ENCODE measurements at places on chromosomes 1 and 21. TPM values are rescaled to one million over a fixed set of nuclear protein-coding genes. Genes with fewer than 3 reads are reported as not detected.

GRCh38 chr21:37866027-37866426 lies 50.2 kb downstream of the KCNJ6 start:
- no peak for DNase-seq
- H3K27ac ChIP-seq: no peak overlapping the region
- peaks cover 13% of the 10 kb centered on the region for H3K4me1 ChIP-seq
- peaks cover 8% of the 10 kb centered on the region for H3K27me3 ChIP-seq
- H3K4me3 ChIP-seq: no peak overlapping the region

GRCh38 chr1:111234866-111235265 lies 7.4 kb downstream of the CHI3L2 start:
- no peaks in the 10 kb centered on the region for H3K36me3 ChIP-seq
- no peak overlapping the region for H3K4me3 ChIP-seq
- H3K27ac ChIP-seq: no peak overlapping the region
- H3K27me3 ChIP-seq: no peaks in the 10 kb centered on the region
- no peak for DNase-seq
- H3K4me1 ChIP-seq: peaks cover 9% of the 10 kb centered on the region

The GNAT2 gene
- total RNA-seq: not detected

The LCE1B gene
- total RNA-seq: 153 TPM

DNA sequence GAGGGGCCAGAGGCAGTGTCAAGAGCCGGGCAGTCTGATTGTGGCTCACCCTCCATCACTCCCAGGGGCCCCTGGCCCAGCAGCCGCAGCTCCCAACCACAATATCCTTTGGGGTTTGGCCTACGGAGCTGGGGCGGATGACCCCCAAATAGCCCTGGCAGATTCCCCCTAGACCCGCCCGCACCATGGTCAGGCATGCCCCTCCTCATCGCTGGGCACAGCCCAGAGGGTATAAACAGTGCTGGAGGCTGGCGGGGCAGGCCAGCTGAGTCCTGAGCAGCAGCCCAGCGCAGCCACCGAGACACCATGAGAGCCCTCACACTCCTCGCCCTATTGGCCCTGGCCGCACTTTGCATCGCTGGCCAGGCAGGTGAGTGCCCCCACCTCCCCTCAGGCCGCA lies at the start of gene BGLAP:
TSS of gene BGLAP (plus strand) at position 259 of the 400 bp plus-strand sequence. CDS start at position 307, 48 bp downstream.
- peaks cover 6% of the 10 kb centered on the region for H3K27me3 ChIP-seq
- H3K27ac ChIP-seq: no peak within 1 kb of the TSS
- no peak for DNase-seq
- no peak within 1 kb of the TSS for H3K4me3 ChIP-seq

Data from suprapubic skin (tissue), 4 donors.